CD4-positive, alpha-beta T cell treated with Interleukin-12 subunit alpha and Interleukin-12 subunit beta, for 1 hour (primary cell): ENCODE measurements at places on chromosomes 12 and 14.
A peak's percentile ranks its signal among the peaks of the same experiment; 100 is the strongest.

GRCh38 chr12:109098651-109099050 is 1.3 kb downstream of the UNG start:
- no peak for DNase-seq

DNA sequence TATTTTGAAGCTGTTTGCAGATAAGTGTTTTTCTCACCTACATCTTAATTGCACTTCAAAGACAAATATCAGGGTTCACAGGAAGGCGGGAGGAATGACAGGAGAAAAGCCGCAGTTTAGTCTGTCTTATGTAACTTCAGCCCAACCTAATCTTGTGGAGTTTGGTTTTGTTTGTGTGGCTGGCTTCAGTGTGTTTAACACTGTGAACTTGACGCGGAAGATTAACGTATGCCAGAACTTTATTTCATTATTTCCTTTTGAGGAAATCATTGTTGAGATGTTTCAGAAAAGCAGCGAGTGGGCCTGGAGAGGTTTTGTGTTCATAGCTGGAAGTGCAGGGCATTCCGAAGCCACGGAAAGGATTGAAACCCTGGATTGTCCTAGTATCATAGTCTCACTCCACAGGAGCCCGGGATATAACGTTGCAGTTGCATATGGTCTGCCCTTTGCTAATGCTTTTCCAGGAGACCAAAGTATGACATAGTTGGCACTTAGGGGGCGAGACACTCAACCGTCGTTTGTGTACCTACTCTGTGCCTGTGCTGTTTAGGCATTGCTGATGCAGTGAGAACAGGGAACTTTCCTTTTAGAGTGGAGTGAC is 2.0 kb downstream of the PELI2 start:
- DNase-seq = no peak

DNA sequence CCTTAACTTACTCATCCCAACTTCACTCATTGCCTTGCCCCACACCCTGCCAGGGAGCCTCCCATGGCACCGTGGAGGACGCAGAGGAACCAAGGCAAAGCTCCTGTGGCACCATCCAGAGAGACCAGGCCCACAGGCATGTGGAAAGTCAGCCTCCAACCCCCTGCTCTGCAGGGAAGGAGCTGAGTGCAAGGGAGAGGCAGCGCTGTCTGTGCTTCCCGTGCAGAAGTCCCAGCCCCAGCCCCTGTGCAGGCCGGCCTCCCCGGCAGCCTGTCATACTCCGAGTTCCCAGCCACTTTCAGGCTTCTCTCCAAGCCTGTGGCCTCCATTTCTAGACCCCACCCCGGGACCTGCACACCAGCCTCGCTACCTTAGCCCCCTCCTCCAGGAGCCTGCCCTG is 106.4 kb downstream of the SINHCAF start:
- no peak for DNase-seq

- DNase-seq = peak; percentile 19
Measured at GRCh38 chr14:77212943-77213678, 31.5 kb downstream of the TMEM63C start.

DNA sequence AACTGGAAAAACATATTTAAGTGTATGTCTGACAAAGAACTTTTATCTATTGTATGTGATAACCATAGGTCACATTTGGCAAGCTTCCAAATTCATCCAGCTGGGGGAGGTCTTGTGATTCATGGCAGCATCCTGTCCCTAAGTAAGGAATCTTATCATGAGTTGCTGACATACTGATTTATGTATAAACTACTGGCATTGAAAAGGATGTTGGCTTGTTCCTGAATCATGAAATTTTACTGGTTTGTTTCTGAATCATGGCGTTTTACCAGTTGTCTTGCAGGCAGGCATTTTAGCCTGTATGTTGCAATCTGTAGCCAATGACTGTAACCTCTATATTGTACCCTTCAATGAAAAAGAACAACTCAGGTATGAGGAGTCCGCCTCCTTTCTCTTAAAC is 244.8 kb downstream of the IPO8 start:
- DNase-seq = no peak

GRCh38 chr14:95039993-95040348 is 117.4 kb downstream of the DICER1 start:
- DNase-seq = no peak
